ENCODE measurements at places on chromosomes 3 and 15.

DNA sequence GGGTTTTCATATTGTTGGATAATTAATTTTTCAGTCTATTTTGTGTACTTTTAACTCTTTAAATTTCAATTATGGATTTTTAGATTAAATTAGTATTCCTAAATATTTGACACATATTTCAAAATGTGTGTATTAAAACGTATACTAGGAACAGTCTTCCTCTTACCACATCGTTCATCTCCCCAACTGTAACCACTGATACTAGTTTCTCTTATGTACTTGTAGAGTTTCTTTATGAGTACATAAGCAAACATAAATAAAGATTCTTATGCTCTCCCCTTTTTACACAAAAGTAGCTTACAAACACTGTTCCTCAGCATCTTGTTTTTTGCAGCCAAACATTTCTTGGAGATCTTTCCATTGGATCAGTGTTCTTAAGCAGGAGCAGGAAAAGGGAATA is 45.9 kb downstream of the CMSS1 start:
- no peak for DNase-seq

DNA sequence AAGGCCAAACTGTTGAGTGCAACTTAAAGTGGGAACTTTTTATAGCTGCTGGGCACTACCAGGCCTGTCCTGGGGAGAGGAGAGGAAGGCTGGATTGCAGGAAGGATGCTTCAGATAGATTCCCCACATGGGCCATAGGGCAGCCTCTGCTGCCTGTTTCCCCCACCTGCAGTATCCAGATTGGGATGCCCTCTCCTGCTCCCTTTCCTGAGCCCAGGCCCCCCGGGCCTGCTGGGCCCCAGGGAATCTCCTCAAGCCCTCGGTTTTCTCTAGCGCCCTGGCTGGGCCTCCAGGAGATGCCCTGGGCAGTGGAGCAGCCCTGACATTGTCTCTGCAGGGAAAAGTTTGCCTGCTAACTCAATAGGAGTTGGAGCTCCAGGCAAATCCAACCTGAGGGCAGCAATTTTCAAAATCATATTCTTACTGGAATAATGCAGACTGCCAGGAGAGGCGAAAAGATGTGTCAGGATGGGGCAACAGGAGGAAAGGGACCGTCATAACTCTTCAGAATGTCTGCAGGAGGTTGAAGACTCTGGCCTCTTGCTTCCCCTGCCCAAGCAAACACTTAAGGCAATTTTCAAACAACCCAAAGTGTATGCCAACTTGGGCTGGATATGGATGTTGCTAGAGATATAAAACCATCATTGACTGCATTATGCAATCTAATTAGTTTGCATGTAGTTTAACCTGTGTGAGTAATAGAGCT is 4.4 kb downstream of the NR2F2 start:
- no peak for DNase-seq

GRCh38 chr3:65713016-65713415 is 325.7 kb downstream of the MAGI1 start:
- no peak for DNase-seq

DNA sequence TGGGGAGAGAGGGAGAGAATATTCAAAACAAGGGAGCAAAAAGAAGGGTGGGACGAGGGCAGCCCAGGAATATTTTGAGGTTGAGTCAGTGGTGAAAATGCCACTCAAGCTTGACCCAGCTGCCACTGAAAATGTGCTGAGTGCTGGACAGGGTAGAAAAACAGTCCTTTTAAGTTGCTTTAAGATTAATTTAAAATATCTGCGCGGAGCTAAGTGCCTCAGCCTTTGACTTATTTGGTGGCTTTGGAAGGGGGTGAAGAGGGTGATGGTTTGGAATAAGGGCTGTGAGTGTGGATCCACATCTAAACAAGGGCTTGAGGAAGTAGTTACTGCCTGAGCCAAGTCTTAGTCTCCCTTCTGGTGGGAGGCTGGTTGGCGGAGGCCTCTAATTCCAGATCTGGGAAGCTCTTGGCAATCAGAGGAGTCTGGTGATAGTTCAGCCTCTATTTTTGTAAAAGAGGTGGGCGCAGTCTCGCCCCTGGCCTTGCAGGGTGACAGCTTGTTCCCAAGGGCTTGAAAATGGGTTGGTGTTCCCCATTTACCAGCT is 280.8 kb upstream of the ROPN1 start:
- DNase-seq, result no peak

GRCh38 chr3:19543212-19543841 is 390.7 kb downstream of the EFHB start:
- DNase-seq, result no peak

DNA sequence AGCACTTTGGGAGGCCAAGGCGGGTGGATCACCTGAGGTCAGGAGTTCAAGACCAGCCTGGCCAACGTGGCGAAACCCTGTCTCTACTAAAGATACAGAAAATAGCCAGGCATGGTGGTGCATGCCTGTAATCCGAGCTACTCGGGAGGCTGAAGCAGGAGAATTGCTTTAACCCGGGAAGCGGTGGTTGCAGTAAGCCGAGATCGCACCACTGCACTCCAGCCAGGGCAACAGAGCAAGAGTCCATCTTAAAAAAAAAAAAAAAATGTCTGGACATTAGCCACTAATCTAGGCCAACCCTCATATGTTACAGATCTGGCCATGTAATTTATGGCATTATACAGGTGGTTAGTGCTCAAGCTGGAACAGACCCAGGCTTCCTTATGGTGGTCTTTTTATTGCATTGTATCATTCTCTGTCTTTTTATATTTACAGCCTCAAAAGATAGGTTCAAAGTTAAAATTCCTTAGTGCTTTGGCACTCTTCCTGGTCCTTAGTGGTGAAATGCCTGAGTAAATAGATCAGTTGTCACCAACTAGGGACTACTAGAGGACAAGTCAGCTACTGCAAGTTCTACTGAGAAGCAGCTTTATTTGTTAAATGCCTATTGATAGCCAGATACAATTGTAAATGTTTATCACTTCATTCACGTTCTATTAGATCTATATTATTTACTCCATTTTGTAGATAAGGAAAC is 16.0 kb downstream of the STARD9 start:
- no peak for DNase-seq

DNA sequence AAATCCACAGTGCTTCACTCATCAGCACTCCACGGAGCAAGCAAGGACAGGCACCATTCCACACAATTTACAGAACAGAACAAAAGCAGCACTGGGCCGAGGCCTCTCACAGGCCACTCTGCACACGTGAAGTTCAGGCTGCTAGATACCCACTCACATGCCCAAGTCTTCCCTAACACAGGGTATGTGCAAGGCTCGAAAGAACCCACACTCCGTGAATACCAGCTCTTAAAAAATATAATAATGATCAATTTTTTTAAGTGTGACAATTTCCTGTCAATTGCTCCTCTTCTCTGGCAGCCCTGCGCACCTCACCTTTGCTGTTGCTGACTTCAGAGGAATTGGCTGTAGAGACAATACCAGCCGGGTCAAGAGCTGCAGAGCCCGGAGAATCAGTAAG is 19.0 kb downstream of the XPC start:
- no peak for DNase-seq

- DNase-seq, result peak; percentile 12
Observed at GRCh38 chr15:55108858-55109518, 87.8 kb downstream of the RSL24D1 start.

GRCh38 chr3:171804618-171805389 is 5.5 kb downstream of the PLD1 start:
- DNase-seq, result no peak

All from stimulated activated CD8-positive, alpha-beta memory T cell treated with anti-CD3 and anti-CD28 coated beads, Interleukin-2, amount 100 ng/mL, for 1 hour (primary cell).